ENCODE measurements at places on chromosomes 6 and 20.

DNA sequence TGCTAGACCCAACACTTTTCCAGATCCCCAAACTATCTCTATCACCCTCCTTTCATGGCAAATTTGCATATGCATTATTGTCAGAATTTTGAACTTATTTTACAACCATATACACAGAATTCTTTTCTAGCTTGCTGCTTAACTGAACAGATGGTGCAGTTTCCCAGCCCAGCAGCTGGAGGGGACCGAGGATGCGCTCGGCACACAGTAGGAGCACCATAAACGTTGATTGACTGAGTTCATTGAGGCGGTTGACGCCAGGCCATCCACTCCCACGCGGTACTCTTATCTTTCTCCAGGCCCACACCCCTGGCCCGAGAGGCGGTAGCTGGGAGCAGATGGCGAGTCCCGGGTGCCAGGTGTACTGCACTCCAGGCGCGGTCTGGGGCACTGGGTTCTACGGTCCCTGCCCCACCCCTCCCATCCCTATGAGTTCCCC lies 6.8 kb upstream of the SOX4 start:
- no peak for DNase-seq

GRCh38 chr6:31116661-31117385 lies 2.2 kb downstream of the PSORS1C1 start:
- DNase-seq = no peak

- no peak for DNase-seq
Observed at GRCh38 chr6:69180361-69181067, 545.4 kb downstream of the ADGRB3 start.

- DNase-seq = no peak
Observed at GRCh38 chr6:53233309-53233708, 84.7 kb upstream of the GCM1 start.

- DNase-seq = no peak
Observed at GRCh38 chr6:34600796-34601195, 44.7 kb upstream of the SPDEF start.

GRCh38 chr6:46175446-46175845 lies 4.7 kb upstream of the ENPP5 start:
- DNase-seq = peak; percentile 49

- DNase-seq = no peak
Observed at GRCh38 chr6:123770247-123770949, 33.3 kb upstream of the NKAIN2 start.

- DNase-seq = peak; percentile 28
Observed at GRCh38 chr6:134123666-134124208, 71.3 kb upstream of the SLC2A12 start.

GRCh38 chr20:42493001-42493400 lies 696.7 kb downstream of the PTPRT start:
- DNase-seq = no peak

DNA sequence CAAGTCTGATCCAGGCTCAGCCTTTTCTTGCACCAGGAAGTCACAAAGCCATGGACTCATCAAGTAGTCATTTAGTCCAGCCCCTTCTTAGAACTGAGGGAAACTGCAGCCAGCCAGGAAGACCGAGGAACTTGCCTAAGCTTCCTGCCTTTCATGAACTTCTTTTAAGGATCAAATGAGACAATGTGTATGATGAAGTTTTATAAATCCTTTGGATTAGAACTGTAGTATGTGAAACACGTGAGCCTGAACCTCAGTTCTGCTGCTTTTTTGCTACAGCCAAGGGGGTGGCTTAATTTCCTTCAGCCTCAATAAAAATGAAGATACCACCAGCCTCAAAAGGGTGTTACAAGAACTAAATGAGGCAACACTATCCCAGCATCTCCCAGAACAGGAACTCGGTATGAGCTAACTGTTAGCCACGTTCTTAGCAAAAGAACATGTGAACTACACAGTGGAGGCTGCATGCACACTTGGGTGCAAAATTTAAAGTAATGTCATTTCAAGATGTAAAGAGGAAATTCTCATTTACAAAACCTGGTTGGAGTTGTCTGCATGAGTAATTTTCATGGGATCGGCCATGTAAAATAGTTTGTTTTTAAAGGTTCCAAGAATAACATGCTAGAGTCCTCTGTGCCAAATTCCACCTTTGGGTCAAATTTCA lies 76.0 kb upstream of the TBC1D7 start:
- no peak for DNase-seq

DNA sequence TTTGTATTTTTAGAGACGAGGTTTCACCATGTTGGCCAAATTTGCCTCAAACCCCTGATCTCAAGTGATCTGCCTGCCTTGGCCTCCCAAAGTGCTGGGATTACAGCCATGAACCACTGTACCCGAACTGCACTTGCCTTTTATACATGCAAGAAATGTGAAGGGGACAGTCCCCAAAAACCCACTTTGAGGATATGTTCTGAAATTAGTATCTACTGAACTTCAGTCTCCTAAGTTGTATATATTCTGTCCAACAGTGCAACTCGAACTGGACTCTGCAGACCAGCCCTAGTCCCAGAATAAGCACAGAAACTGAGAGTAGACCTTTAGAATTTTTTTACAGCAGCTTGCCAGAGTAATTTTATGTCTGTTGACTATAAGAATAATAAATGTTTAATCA lies 28.5 kb downstream of the BACH2 start:
- DNase-seq = no peak

- no peak for DNase-seq
Observed at GRCh38 chr6:42989923-42990322, 5.6 kb downstream of the PPP2R5D start.

DNA sequence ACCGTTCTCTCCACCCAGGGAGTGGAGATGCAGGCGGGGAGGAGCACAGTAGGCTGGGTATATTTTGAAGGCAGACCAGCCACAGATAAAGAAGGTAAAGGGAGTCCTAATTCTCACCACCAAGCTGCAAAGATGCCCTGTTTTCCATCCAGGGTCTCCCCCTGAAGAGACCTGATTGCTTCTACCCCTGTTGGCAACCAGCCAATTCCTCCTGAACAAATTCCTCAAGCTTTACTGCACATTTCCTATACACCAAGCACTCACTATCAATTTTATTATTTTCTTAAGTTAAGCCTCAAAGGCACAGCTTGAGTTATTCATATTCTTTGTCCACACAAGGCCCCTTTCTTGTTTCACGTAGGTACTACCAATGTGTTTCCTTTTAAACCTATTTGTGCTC lies 214.4 kb downstream of the EYA2 start:
- DNase-seq = no peak
